Stimulated activated CD4-positive, alpha-beta T cell treated with anti-CD3 and anti-CD28 coated beads, Interleukin-1b, Interleukin-23, amount 100 ng/mL, for 1 hour (primary cell): ENCODE measurements at places on chromosomes 6 and 20.

GRCh38 chr6:117501722-117502121, 19.2 kb downstream of the DCBLD1 start:
- DNase-seq = no peak

DNA sequence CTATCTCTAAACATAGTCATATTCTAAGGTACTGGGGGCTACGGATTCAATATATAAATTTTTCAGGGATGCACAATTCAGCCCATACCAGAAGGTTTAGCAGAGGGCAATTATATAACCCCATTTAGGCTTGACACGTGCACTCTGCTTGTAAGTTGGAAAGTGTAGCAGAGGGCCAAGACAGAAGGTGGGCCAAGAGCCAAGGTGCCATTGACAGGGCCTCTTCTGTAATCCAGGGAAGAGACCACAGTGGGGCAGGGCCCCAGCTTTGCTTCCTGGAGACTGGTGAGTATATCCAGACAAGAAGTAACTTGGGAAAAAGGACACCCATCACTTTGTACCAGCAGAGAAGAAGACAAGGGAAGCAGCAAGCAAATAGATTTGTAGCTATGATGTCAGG, 672.4 kb upstream of the MARCKS start:
- DNase-seq = no peak

- no peak for DNase-seq
These were observed 776 bp downstream of the PPIL1 start for GRCh38 chr6:36873612-36874442.

GRCh38 chr20:57372581-57373350, 18.4 kb upstream of the RBM38 start:
- DNase-seq = no peak

DNA sequence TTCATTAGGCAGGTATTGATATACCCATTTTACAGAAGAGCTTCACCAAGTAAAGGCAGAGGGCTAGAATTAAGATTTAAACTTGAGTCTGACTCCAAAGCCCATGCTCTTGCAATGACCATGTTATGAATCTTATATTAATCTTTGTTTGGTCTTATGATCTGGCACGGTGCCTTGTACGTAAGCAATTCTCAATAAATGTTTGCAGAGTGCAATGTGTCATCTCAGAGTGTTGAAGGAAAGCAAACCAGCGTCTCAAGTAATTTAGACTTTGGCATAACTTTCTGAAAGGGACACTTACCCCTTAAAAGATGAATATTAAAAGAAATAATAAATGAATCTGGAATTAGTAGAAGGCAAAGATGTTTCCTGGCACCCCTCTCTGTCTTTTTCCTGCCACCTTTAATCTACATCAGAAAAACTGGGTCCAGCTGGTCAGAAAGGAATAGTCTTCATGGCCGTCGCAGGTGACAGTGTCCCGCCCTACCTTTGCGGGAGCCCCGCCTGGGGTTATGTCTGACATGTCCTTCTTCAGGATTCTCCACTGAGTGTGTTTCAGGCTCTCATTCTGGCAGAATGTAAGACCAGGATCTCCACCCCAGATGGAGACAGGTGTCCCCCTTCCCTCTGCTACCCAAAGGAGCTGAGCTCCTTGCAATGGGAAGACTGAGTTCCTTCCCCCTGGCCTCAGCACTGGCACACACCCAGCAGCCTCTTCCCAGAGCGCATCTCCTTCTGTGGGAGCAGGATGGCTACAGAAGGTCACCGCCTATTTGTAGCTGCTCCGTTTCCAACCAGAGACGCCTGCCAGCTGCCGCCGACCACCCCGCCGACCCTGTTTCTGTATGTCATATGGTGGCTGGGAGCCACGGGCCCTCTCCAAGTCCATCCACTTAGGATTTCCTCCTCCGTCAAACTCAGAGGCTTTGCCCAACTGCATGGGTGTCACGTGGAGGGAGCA, 266.3 kb upstream of the ECI2 start:
- no peak for DNase-seq

DNA sequence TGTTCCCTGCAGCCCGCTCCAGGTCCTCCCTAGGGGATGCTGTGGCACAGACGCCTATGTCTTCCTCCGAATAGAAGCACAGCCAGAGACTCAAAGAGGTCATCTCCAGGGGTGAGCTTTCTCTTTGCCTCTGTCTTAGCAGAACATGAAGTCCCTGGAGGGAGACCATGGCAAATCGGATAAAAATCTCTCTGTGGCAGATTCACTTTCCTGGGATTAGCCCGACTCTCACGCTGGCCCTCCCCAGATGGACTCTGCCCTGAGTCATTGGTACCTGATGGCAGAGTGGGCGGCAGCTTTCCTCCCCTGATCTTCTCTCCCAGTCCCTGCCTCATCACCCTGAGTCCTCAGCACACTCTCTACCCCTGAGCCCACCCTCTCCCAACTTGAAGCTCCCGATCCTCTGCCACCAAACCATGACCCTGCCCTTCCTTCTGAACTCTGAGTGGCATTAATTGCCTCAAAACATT, 58.0 kb upstream of the CCDC167 start:
- no peak for DNase-seq

DNA sequence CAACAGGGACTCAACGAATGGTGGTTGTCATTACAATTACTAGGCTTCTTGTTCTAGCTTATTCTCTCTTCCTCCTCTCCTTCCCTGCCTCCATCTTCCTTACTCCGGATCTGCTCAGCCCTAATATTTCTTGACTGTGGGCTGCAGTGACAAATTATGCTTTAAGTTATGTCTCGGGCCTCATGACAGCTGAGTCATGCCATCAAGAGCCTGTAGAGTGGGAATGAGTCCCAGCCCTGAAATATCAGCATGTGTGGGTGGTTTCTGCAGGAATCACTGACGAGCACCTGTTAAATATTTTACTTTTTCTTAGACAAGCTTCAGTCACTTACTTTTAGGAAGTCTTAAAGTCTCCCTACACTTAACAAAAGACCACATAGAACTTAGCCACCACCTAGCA, 83.1 kb upstream of the CBLN4 start:
- DNase-seq = no peak

- DNase-seq = no peak
These were observed 3.6 kb upstream of the CEBPB start for GRCh38 chr20:50186987-50187402.

- no peak for DNase-seq
These were observed 282.1 kb downstream of the TPBG start for GRCh38 chr6:82645536-82646230.

GRCh38 chr20:52972965-52973819, 1.0 kb downstream of the TSHZ2 start:
- no peak for DNase-seq

DNA sequence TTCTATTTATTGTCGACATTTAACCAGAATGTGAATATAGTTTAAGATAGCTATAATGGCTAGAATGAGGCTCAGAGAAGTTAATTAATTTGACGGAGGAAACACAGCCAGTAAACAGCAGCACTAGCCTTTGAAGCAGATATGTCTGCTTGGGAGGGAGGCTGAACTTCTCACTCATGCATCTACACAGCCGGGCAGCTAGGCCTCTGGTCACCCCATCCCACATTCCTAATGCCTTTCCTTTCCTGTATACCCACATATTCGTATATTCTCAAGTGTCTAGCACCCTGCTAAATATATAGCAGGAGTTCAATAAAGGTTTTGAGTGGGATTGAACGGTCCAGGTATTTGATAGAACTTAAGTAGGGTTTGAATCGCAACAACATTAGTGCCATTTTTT, 230.4 kb upstream of the PDE10A start:
- DNase-seq = no peak
